Renal cortical epithelial cell (primary cell): ENCODE measurements at places on chromosomes 2 and 18. TPM values are rescaled to one million over a fixed set of nuclear protein-coding genes. Genes with fewer than 3 reads are reported as not detected.

The TMEM17 gene
- 2.4 and 5.0 TPM in 2 replicates for total RNA-seq

The IHH gene
- total RNA-seq, result 0.25 TPM in 1 of 2 replicates, not detected in the other

The OBSL1 gene
- total RNA-seq, result 20.8 and 145 TPM in 2 replicates

The EMILIN1 gene
- total RNA-seq, result 0.30 and 0.69 TPM in 2 replicates

The KYNU gene
- total RNA-seq, result 1.6 and 6.1 TPM in 2 replicates
